Tibial nerve (tissue), 4 donors: ENCODE measurements at places on chromosomes 16 and 17.

- peaks cover 3% of the 10 kb centered on the region for H3K27me3 ChIP-seq
- H3K36me3 ChIP-seq: no peaks in the 10 kb centered on the region
- H3K4me3 ChIP-seq: no peak overlapping the region
- DNase-seq: no peak
- H3K27ac ChIP-seq: no peak overlapping the region
These were observed 2.6 kb downstream of the BAIAP3 start for GRCh38 chr16:1335996-1336395.

DNA sequence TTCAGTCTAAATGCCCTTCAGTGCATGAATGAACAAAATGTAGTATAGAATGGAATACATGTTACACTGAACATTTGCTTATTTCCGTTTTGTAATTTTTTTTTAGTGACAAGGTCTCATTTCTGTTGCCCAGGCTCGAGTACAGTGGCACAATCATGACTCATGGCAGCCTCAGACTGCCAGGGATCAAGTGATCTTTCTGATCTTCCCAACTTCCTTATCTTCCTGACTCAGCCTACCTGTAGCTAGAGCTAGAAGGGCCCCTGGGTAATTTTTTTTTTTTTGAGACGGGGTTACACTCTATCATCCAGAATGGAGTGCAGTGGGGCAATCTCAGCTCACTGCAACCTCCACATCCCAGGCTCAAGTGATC is 7.3 kb upstream of the SLX4 start:
- no peak overlapping the region for H3K27ac ChIP-seq
- no peaks in the 10 kb centered on the region for H3K27me3 ChIP-seq
- no peak overlapping the region for H3K4me3 ChIP-seq

- no peaks in the 10 kb centered on the region for H3K36me3 ChIP-seq
- H3K27me3 ChIP-seq: no peaks in the 10 kb centered on the region
- DNase-seq: no peak
- H3K4me1 ChIP-seq: no peaks in the 10 kb centered on the region
These were observed 12.8 kb upstream of the GNG13 start for GRCh38 chr16:813204-813915.

GRCh38 chr17:52470553-52470952 is 312.0 kb upstream of the CA10 start:
- no peak for DNase-seq
- H3K27ac ChIP-seq: no peak overlapping the region
- H3K27me3 ChIP-seq: no peaks in the 10 kb centered on the region

DNA sequence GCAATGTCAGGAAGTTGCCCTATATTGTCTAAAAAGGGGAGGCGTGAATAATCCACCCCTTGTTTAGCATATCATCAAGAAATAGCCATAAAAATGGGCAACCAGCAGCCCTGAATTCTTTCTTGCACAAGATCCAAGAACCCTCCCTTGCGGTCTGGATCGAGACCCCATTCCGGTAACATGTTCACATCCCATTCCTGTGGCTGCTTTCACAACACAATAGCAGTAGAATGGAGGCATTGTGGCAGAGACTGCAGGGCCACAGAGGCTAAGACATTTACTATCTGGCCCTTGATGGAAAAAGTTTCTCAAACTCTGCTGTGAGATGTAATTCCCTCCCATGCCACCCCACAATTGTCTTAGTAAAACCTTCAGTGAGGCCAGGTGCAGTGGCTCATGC is 73.2 kb downstream of the RMI2 start:
- no peak for DNase-seq
- H3K4me3 ChIP-seq: no peak overlapping the region
- no peaks in the 10 kb centered on the region for H3K4me1 ChIP-seq
- H3K27ac ChIP-seq: no peak overlapping the region
- no peaks in the 10 kb centered on the region for H3K36me3 ChIP-seq

DNA sequence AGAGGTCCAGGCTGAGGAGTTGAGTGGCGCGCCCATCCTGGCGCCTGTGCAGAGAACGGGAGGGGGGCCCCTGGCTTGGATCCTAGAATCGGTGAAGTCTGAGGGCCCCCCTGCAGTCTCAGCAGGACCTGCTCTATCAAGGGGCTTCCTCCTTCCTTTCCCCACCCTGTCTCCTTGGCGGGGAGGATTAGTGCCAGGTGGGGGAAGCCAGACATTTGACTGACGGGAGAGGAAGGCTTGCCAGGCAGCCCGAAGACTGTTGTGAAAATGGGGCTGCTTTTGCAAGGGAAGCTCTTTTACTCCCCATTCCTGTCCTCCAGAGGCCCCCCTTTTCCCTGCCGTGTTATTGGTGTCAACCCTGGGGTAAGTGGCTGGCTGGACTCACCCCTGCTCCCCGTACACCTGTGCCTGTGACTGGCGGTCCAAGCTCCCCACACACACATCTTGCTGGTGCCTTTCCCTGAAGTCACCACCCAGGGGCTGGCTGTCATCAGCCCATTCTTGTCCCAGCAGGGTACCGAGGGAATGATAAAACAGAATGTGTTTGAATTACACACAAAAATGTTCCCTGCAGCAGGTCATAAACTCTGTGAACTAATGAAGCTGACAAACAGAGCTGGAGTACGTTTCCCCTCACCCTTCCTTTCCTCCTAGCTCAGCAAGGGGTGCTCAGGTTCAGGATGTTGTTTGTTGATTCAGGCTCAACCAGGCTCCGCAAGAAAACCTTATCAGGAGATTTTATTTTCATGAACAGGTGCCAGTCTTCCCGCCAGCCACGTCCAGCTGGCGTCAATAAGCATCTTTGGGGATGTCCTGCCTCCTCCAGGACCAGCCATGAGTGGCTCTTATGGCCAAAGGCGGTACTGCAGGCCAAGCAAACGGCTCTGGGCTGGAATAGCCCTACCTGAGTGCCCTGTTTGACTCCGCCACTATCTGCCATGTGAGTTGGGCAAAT is 4.4 kb upstream of the ARMC7 start:
- peaks cover 21% of the 10 kb centered on the region for H3K36me3 ChIP-seq
- H3K4me3 ChIP-seq: no peak overlapping the region
- H3K27ac ChIP-seq: no peak overlapping the region
- H3K27me3 ChIP-seq: no peaks in the 10 kb centered on the region
- peaks cover 6% of the 10 kb centered on the region for H3K4me1 ChIP-seq

- no peaks in the 10 kb centered on the region for H3K27me3 ChIP-seq
- peaks cover 80% of the 10 kb centered on the region for H3K4me1 ChIP-seq
- no peak overlapping the region for H3K4me3 ChIP-seq
- DNase-seq: no peak
These were observed 4.1 kb upstream of the LCAT start for GRCh38 chr16:67948015-67948414.

GRCh38 chr17:74089869-74090464 is 113.5 kb upstream of the RPL38 start:
- H3K27ac ChIP-seq: no peak overlapping the region
- no peak overlapping the region for H3K4me3 ChIP-seq
- no peaks in the 10 kb centered on the region for H3K4me1 ChIP-seq
- peak; percentile 8 for DNase-seq

GRCh38 chr17:40175928-40176753 is 1.1 kb upstream of the RAPGEFL1 start:
- H3K27me3 ChIP-seq: no peaks in the 10 kb centered on the region
- no peak overlapping the region for H3K4me3 ChIP-seq
- H3K27ac ChIP-seq: no peak overlapping the region

GRCh38 chr16:21656795-21657768 is 4.7 kb upstream of the IGSF6 start:
- H3K27me3 ChIP-seq: no peaks in the 10 kb centered on the region
- peak overlapping the region; percentile 8 for H3K27ac ChIP-seq
- H3K4me3 ChIP-seq: no peak overlapping the region
- no peaks in the 10 kb centered on the region for H3K36me3 ChIP-seq
- peaks cover 46% of the 10 kb centered on the region for H3K4me1 ChIP-seq
- peak; percentile 45 for DNase-seq

GRCh38 chr16:84294531-84295142 is at the start of gene WFDC1:
TSS of gene WFDC1 (plus strand) at chr16:84294878. CDS start at chr16:84294972, 94 bp downstream.
- H3K36me3 ChIP-seq: no peaks in the 10 kb centered on the region
- peaks cover 33% of the 10 kb centered on the region for H3K4me1 ChIP-seq
- H3K4me3 ChIP-seq: peak within 1 kb of the TSS; percentile 1
- H3K27me3 ChIP-seq: no peaks in the 10 kb centered on the region
- no peak within 1 kb of the TSS for H3K27ac ChIP-seq

DNA sequence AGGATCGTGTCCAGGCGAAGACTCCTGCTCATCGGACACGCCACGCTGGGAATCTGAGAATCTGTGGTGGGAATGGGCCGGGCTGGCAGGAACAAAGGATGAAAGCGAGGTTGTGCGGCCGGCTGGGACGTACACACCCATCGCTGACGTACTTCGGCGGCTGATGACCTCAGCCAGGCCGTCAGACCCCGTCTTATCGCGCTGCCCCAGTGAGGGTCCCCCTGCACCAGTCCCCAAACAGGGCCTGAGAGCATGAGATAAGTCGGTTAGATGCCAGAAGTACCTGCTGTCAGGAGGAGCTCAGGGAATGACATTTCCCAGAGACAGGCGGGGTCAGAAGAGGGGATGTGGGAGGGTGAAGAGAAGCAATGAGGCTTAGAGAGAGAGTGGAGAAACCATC is 16.0 kb upstream of the SP6 start:
- H3K4me3 ChIP-seq: no peak overlapping the region
- H3K4me1 ChIP-seq: peaks cover under 1% of the 10 kb centered on the region
- DNase-seq: no peak
- no peaks in the 10 kb centered on the region for H3K27me3 ChIP-seq
- no peaks in the 10 kb centered on the region for H3K36me3 ChIP-seq
- H3K27ac ChIP-seq: no peak overlapping the region
